ENCODE measurements at places on chromosomes 16 and 17.

GRCh38 chr16:75471723-75472633 is 7.5 kb upstream of the TMEM170A start:
- DNase-seq = peak; percentile 56

- DNase-seq = no peak
Measured at GRCh38 chr17:76123749-76124581, 17.1 kb downstream of the FOXJ1 start.

GRCh38 chr17:35906926-35907637 is 23.5 kb downstream of the RDM1 start:
- DNase-seq = no peak

- peak; percentile 92 for DNase-seq
Measured at GRCh38 chr17:31593806-31594205, 202.3 kb downstream of the RAB11FIP4 start.

DNA sequence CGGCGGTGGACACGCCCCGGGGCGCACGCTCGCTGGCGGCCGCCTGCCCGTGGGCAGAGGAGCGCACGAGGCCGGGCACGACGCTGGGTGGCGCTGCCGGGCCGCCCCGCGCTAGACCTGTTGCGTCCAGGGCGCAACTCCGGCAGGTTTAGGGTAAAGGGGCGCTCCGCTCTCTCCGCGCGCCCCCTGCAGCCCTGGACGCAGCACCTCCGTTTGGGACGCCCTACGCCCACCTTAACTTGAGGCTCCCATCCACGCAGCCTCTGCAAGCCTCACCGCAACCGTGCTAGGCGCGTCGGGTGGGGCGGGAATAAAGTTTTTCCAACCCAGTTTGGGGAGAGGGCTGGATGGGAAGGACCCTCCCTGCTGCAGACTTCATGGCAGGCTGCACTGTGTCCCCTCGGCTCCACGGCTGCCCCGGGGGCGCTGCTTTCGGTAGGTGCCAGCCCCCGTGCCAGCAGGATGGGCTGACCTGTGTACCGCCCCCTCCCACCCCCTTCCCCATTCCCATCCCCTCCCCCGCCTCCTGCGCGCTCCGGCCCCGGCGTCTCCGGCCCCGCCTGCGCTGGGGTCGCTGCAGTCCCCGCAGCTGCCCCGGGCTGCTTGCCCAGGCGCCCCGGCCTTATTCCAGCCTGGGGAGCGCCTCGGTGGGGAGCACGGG is at the start of gene SYT17:
Gene SYT17 (plus strand): TSS at position 531 of the 661 bp plus-strand sequence. CDS start 407 bp downstream, outside the sequence.
- peak; percentile 48 for DNase-seq

DNA sequence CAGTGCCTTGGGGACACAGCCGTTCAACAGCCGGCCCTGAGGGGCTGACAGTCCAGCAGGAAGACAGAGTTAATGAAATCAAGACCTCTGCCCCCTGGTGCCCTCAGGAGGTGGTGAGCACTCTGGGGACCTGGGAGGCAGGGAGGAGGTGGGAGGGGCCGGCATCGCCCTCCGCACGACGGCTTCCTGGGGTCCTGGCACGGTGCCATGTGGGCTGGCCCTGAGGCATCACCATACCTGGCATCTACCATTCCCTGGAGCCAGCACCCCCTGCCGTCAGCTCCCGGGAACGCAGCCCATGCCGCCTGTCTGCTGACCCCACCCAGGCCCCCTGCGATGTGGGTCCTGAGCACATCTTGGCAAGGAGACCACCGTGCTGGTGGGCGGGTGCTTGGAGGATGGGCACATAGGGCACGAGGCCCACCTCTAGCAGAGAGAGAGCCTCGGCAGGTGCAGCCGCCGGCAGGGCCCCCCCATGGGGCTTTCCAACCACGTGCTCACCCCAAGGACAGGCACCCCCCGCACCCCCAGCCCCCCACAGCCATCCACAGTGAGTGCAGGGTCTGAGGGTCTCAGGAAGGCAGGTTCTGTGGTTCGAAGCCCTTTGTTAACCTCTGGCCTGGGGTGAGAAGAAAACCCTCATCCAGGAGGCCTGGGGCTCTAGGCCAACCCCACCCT is 52.5 kb downstream of the ZFPM1 start:
- peak; percentile 17 for DNase-seq

DNA sequence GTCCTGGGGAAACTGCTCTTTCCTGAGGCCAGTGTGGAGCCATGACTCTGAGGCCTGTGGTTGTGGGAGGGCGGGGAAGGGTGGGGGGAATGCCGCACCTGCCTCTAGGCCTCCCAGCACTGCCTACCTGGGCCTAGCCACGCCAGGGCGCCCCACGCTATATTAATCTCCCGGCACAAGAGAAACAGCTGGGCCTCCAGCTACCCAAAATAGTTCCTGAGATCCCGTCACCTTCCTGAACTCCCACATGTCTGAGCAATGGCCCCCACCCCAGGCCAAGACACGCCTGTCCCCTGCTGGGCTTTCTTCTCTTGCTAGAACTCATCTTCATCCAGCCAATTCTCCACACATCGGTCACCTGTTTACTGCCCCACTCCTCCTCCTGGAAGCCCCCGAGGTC is 13.0 kb upstream of the MTSS2 start:
- no peak for DNase-seq

GRCh38 chr16:55505333-55506015 is 3.4 kb upstream of the LPCAT2 start:
- DNase-seq = no peak

DNA sequence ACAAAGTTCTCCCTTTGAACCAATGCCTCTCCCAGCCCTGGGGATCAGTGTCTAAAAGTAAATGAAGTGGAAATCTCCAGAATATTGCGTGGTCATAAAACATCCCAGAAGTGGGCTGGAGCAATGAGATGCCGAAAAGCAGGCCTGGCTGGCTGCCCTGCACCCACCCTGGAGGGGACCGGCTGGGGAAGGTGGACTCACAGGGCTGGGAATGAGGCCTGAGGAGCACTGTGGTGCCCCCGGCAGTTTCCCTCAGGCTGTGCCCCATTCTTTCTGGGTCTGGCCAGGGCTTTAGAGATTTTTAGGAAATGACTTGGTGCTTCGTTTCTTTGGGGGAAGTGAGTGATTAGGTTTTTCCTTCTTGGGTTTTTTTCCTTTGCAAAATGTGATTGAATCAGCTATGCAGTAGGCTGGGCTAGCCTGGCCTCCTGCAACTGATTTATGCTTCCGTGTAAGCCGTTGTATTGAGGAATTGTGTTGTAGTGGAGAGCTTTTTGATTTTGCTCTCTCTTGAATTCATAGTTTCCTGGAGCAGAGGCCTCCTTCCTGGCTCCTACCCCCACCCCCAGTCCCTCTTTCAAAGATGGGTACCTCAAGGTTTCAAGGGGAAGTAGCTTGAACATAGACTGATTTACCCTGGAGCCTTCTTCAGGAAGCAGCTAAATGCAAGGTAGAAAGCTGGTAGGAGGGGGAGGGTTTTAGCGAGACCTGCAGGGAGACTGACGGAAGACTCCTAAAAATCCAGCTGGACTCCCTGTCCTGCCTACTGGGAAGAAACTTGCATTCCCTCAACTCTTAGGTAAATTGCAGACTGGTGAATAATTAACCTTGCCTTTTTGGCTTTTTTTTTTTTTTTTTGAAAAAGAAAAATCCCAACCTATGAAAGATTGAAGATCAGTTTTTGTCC is 170.2 kb downstream of the RAB11FIP4 start:
- peak; percentile 72 for DNase-seq

- no peak for DNase-seq
Measured at GRCh38 chr17:18138065-18138749, 29.7 kb downstream of the MYO15A start.

DNA sequence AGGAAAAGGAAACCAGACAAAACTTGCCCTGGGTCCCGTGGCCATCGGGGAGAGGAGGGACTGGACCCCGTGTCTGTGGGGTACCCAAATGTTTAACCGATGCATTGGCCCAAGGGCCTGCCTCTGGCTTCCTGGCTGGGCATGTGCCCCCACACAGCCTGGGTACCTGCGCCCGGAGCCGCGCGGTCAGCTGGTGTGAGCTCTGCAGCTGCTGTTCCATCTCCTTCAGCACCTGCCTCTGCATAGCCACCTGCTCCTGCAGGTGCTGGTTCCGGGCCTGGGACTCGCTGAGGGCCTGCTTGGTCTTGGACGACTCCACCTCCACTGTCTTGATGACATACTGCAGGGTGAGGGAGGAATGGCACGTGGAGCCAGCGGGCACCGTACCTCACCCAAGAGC is 31.9 kb downstream of the KIFC3 start:
- DNase-seq = no peak

DNA sequence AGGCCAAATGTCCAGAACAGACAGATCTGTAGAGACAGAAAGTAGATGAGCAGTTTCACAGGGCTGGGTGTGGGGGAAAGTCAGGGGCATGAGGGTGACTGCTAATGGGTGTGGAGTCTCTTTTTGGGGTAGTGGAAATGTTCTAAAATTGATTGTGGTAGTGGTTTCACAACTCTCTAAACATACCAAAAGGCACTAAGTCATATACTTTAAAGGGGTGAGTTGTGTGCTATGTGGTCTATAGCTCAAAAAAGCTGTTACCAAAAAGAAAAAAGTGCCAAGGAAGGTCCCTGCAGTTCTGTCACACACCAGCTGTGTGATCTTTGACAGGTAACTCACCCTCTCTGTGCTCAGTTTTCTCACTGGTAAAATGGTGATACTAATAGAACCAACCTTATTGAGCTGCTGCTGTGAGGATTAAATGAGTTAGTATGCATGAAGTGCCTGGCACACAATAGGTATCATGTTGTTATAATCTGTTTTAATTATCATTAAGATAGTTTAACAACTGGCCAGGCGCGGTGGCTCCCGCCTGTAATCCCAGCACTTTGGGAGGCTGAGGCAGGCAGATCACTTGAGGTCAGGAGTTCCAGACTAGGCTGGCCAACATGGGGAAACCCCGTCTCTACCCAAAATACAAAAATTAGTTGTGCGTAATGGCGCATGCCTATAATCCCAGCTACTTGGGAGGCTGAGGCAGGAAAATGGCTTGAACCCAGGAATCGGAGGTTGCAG is 10.3 kb downstream of the ITGAX start:
- DNase-seq = no peak

DNA sequence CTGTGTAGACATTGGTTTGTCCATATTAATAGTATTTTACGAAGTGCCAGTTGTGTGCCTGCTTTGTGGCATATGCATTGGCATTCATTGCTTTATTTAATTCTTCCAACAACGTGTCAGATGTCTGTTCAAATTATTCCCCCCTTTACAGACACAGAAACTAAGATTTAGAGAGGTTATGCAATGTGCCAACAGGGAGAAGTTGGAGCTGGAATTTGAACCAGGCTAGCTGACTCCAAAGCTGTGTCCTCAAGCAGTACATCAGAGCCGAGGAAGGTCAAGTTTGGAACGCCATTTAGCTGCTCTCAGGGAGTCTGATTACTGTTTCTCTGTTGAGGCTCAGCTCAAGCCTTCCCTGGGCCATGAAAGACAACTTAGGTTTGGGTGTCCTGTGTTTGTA is 232.3 kb downstream of the WWOX start:
- DNase-seq = no peak

- no peak for DNase-seq
Measured at GRCh38 chr17:80119271-80119791, 17.9 kb downstream of the GAA start.

DNA sequence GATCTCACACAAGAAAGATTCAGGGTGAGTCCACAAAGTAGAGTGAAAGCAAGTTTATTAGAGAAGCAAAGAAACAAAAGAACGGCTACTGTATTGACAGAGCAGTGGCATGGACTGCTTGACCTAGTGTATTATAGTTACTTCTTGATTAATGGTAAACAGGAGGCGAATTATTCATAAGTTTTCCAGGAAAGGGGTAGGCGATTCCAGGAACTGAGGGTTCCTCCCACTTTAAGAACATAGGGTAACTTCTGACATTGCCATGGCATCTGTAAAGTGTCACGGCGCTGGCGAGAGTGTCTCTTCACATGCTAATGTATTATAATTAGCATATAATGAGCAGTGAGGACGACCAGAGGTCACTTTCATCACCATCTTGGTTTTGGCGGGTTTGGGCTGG is 93.2 kb downstream of the CACNG3 start:
- DNase-seq = no peak
